Pulmonary artery endothelial cell (primary cell): ENCODE measurements at places on chromosomes 1 and 21. TPM values are rescaled to one million over a fixed set of nuclear protein-coding genes. Genes with fewer than 3 reads are reported as not detected.

DNA sequence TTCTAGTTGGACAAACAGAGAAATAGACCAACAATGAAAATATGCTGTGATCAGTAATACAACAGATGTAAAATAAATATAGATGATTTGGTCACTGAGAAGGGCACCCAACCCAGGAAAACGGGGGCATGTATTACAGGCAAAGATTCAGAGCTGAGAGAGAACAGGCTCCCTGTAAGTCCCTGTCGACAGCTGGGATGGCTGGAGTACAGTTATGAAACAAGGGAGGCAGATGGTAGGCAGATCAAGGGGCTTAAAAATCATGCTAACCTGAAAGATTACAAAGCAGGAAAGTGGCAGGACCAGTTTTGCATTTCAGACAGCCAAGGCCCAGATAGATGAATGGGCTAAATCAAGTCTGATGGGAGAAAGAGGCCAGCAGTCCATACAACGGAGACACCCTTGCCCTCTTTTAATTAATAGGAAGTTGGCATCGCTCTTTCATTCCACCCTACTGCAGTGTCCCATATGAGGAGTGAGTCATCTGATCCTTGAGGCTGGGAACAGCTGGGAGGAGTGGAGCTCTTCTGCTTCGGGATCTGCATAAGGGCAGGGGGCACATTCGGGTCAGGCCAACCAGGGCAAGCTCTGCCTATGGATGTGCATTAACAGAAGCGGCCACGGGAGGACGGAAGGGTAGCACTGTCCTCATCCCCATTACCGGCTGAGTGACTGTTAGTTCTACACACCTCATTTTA is 171.1 kb downstream of the DAB1 start:
- no peak for DNase-seq

DNA sequence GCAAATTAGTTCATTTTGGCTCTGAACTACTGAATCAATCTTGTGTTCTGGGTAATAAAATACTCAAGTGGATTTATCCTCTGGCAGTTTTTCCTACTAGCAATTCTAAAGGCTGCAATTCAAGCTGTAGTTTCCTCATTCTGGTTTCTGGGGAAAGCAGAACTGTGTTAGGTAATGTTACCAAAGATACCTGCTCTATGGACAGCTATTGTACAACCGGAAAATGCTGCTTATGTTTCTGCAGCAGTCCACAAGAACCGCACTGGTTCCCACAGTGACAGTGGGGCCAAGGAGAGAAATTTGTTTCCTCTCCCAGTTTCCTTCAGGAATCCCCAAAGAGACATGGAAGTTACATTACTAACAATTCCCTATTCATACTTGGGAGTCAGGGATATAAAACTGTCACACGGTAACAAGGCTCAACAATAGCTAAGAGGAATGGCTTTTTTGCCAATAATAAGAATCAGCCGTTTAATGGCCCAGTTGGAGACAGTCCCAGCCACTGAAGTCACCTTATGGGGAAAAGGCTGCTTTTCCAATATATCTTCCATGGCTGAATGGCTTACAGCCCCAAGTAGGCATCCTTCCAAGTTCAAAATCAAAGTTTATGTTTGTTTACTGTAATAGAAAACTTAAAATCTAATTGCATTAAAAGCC is 52.6 kb downstream of the PCNX2 start:
- no peak for DNase-seq

DNA sequence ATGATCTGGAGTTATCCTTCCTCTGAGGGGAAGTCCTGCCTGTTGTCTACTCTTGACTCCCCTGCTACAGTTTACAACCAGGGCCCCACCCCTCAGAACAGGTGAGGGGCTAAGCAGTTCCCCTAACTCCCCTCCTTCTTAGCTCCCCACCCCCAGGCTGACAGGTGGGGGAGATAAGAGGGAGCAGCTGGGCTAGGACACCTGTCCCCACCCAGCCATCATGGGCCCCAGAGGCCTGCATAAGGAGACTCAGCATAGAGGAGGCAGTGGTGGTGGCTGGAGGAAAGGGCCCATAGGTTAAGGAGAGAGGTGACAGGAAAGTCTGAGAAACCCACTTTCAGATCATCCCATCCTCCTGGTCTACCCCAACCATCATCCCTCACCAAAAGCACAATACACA is 6.8 kb downstream of the MEF2D start:
- DNase-seq = no peak

DNA sequence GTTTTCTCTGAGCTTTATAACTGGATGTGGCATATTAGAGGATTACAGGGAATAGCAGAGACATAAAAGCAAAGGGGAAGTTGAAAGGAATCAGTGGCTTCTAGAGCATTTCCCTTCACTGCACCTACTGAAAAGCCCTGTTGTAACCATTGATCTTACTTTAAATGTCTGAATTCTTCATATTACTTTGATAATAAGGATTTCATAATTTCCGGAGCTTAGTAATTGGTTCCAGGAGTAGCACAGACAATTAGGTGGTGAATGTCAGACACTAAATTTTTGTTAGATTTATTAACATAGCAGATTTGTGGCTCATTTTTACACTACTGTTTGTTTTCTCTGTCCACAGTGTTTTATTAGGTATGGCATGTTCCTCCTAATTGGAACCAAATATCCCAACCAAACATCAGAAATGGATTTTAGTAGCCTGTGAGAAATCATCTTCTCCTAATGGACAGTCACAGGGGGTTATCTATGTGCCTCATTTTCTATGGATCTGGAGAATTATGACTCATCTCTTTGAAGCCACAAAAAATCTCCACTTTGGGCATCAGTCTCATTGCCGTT is 100.5 kb downstream of the GIPC2 start:
- DNase-seq = no peak

- no peak for DNase-seq
These were observed 766 bp downstream of the AGO4 start for GRCh38 chr1:35808450-35809113.

Gene GUCA2B
- not detected in 2 replicates for total RNA-seq

Gene PUM1
- 67.9 and 69.4 TPM in 2 replicates for total RNA-seq

Gene DNASE2B
- not detected in 2 replicates for total RNA-seq

- DNase-seq = no peak
These were observed 3.5 kb downstream of the PPM1J start for GRCh38 chr1:112711670-112712069.

DNA sequence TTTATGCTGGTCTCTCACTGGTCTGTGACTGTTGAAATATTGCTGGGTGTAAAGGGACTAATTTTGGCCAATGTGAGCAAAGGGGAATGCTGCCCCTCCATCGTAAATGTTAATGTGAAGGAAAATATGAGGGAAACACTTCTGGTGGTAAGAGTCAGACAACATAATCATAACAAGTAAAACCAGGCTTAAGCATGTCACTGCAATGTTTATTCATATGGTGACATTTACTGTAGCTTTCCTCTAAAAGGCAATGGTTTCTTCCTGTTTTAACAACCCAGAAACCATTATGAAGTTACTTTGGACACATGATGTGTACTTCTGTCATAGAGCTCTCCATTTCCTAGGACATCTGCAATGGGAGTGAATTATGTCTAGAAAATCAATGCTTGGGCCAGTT is 358.0 kb downstream of the LMO4 start:
- DNase-seq = no peak

Gene TMEM59
- total RNA-seq = 246 and 255 TPM in 2 replicates

- DNase-seq = no peak
These were observed 184.9 kb downstream of the DUSP10 start for GRCh38 chr1:221557013-221557412.

DNA sequence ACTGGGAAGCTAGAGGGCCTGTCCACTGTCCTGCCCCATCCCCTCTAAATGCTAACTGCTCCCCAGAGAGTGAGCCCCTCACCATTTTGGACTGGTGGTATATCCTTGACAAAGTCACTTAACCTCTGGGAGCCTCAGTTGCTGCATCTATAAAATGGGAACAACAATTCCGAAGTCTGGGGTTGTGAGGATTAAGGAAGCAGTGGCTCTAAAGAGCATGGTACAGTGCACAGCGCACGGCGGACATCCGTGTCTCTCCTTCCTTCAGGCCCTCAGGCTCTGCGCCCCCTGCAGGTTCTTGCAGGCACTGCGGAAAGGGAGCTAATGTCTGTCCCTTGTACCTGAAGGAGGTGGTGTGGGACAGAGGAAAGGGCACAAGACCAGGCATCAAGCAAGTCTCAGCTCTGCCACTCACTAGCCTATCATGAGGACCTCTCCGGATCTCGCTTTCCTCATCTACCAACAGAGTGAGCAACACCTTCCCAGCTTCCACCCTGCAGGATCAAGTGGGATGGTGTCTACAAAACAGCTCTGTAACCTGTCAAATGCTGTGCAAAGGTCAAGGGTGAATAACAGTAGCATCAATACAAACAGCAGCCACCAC is 20.1 kb downstream of the ECE1 start:
- no peak for DNase-seq

DNA sequence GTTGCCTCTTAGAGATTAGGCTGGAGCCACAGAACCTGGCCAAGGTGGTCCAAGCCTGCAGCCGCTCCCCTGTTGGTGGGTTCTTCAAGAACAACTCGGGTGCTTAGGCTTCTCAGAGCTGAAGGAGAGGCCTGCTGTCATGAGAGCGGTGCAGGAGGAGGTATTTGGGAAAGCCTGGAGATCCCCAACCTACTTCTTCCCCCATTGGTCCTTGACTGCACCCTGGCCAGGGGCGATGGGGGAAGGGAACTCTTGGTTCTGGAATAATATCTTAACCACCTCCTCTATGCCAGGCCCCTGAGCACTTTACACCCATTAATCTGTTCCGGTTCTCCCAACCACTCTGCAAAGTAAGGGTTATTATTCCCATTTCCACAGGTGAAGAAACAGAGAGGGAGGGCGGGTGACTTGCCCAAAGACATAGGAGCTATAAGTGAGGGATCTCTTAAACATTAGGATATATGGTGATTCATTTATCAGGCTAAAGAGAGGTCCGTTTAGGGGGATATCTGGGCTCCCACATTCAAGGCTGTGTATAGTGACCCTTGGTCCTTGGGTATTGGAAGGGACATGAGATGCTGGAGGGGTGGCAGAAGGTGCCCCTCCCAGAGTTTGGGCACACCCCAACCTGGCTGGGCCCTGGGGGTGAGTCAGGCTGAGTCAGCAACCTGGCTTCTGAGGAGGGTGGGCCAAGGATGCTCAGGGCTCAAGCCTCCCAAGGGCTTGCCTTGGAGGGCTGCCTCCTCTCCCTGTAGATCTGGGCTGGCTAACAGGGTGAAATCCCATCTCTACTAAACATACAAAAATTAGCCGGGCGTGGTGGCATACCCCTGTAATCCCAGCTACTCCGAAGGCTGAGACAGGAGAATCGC is 5.2 kb downstream of the TRNP1 start:
- DNase-seq = no peak

DNA sequence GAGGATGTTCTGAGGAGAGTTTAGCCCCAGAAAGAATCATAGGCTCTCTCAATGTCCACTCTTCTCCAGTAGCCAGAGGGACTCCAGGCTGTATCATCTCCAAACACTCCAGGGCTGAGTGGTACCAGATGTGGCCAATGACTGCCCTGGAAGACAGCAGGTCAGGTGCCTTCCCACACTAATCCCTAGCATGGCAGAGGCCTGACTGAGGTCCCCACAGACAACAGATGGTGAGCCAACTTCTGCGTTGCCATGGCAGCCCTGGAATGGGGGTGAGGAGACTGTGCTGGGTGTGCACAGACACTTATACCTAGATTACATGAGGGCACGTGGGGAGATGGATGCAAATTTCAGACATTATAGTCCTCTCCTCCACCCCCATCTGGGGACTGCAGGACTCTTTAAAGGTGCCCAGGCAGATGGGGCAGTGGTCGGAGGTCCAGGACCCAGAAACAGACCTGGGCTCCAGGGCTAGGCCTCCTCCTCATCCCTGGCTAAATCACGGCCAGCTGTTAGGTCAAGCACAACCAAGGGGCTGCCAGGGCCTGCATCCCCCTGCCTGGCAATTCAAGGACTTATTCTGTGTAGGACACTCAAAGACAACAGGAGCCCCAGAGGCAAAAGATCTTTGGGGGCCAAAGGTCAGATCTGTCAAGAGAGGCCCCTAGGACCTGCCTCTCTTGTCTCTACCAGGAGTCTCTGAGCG is 42.9 kb downstream of the CAMK2N1 start:
- no peak for DNase-seq

GRCh38 chr21:44730951-44731579 is 19.7 kb upstream of the TSPEAR start:
- DNase-seq = no peak

Gene PLA2G2F
- not detected in 2 replicates for total RNA-seq

DNA sequence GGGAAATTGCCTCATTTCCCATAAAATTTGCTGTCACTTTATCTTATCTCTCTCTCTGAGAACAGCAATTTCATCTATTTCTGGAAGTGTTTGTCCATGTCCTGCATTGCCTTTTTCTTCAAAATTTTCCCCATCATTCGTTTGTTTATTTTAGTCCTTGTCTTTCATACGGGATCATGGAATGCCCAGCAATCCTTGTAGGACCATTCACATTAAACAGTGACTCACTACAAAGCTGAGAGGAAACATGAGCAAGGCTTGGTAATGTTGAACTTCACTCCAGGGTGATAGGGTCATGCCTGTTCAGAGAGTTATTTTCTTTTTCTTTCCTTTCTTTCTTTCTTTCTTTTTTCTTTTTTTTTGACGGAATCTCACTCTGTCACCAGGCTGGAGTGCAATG is 32.2 kb upstream of the HNRNPU start:
- peak; percentile 79 for DNase-seq

DNA sequence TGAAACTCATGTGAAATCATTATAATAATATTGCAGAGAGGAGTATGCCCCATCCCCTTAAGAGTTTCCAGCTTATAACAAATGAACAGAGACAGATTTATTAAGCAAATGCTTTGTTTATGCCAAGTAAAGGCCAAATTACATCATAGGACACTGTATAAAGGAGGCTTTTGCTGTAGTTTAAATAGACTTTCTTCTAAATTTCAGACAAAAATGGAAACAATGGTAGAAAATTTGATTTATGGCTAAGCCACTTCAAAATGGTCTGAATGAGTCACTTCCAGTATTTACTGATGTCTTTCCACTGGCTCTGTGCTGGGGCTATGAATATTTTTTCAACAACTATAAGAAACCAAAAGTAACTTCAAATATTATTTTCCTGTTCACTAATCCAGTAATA is 81.1 kb upstream of the ST6GALNAC5 start:
- no peak for DNase-seq

- peak; percentile 20 for DNase-seq
These were observed 218.7 kb upstream of the COA6 start for GRCh38 chr1:234154320-234155251.

GRCh38 chr1:19651141-19651737 is 7.1 kb downstream of the NBL1 start:
- no peak for DNase-seq
